Esophagus squamous epithelium (tissue), 5 donors: ENCODE measurements at places on chromosomes 1 and 21. TPM values are rescaled to one million over a fixed set of nuclear protein-coding genes. Genes with fewer than 3 reads are reported as not detected.

DNA sequence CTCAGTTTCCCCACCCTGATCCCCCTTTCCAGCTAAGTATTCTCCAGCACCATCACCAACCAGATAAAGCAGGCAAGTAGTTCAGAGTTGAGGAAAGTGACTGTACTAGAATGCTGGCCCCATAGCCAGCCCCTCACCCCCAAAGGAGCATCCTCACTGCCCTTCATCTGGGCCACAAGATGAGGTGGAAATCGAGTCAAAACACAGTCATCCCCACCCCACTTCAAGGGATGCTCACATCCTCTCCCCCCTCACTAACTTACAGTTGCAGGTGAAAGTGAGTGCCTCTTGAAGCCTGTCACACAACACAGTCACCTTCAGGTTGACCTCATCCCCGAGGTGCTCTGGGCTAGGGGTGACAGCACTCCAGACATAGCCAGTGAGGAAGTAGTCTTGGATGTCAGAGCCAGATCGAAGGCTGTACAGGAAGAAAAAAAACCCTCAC lies 30.4 kb downstream of the PIK3C2B start:
- H3K4me1 ChIP-seq: peaks cover 89% of the 10 kb centered on the region
- no peaks in the 10 kb centered on the region for H3K27me3 ChIP-seq
- H3K4me3 ChIP-seq: no peak overlapping the region
- H3K27ac ChIP-seq: peak overlapping the region; percentile 68

DPT gene
- 65.8 TPM for total RNA-seq

DNA sequence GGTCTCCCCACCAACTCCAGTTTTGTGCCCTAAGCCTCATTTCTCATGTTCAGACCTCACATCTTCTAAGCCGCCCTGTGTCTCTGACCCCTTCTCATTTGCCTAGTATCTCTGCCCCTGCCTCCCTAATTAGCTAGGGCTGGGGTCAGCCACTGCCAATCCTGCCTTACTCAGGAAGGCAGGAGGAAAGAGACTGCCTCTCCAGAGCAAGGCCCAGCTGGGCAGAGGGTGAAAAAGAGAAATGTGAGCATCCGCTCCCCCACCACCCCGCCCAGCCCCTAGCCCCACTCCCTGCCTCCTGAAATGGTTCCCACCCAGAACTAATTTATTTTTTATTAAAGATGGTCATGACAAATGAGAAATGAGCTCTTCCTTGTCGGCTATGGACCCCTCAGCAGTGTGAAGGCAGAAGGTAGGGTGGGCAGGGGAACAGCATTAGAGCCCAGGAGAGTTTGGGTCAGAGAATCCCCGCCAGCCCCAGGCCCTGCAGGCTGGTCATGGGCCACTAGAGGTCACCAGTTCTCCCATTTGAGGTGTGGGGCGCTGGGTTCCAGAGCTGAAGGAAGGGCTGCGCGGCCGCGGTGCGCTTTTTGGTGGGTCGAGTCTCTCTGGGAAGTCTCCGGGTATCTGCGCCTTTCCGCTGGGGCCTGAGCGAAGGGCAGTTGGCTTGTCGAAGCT lies 11.5 kb downstream of the ADAMTSL4 start:
- DNase-seq: peak; percentile 64
- H3K4me3 ChIP-seq: peak overlapping the region; percentile 63
- peak overlapping the region; percentile 98 for H3K27ac ChIP-seq
- peaks cover 63% of the 10 kb centered on the region for H3K4me1 ChIP-seq
- H3K36me3 ChIP-seq: no peaks in the 10 kb centered on the region

HEYL gene
- total RNA-seq: 0.95 TPM

- peaks cover 11% of the 10 kb centered on the region for H3K36me3 ChIP-seq
- H3K4me3 ChIP-seq: peak overlapping the region; percentile 86
- H3K27ac ChIP-seq: peak overlapping the region; percentile 96
- H3K27me3 ChIP-seq: no peaks in the 10 kb centered on the region
Measured at GRCh38 chr1:202888221-202888530, 773 bp downstream of the RABIF start.

DNA sequence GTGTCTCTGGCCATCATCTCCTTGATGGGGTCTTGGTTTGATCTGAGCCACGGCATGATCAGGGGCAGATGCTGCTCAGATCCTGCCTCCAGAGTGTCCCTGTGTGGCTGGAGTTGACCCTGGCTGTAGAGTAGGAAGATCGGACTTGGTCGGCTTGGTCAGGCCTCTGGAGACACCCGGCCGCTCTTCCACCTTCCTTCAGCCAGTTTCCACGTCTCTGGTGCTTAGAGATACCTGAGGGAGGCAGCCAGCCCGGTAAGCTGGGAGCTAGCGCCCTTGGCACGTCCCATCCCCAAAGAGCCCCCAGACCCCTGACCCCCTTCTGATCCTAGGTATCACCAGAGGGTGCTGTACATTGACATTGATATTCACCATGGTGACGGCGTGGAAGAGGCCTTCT lies 8.8 kb downstream of the MARCKSL1 start:
- H3K4me3 ChIP-seq: no peak overlapping the region
- DNase-seq: no peak
- peaks cover 35% of the 10 kb centered on the region for H3K36me3 ChIP-seq
- no peak overlapping the region for H3K27ac ChIP-seq
- H3K4me1 ChIP-seq: no peaks in the 10 kb centered on the region
- no peaks in the 10 kb centered on the region for H3K27me3 ChIP-seq

ACTL8 gene
- total RNA-seq: 0.19 TPM

GRCh38 chr1:185971688-185972087 lies 237.5 kb downstream of the HMCN1 start:
- no peak for DNase-seq
- H3K36me3 ChIP-seq: no peaks in the 10 kb centered on the region

JMJD4 gene
- 13.9 TPM for total RNA-seq

RNF186 gene
- not detected for total RNA-seq

DNA sequence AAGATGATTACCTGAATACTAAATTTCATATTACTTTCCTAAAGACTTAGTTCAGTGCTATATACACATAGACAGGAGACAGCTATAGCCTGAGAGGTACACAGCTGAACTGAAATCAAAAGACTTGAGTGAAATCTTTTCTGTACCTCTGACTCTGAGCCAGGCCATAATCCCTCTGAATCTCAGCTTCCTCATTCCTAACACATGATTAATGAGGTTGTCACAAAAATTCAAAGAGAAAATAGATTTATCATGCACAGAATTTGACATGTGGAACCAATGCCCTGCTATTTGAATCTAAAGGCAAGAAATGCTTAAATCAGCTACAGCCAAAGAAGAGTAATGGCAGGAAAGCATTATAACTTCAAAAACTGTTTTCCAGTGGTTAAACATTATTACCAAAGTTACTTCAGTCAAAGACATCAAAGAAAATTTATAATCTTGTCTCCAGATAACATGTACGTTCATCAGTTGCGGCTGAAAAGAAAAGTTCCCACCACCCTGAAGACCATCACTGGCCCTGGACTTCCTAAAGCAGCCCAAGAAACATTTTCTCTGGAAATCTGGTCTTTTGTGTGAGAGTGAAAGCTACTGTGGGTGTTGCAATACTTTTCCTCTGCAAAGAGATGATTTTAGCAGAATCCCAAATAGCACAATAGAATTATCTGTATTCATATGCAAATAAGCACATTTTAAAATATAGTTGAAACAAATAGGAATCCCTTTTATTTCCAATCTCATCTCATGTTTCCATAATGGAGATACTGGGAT lies 13.8 kb upstream of the ATP1A1 start:
- H3K36me3 ChIP-seq: no peaks in the 10 kb centered on the region
- H3K4me3 ChIP-seq: no peak overlapping the region
- no peaks in the 10 kb centered on the region for H3K27me3 ChIP-seq
- H3K4me1 ChIP-seq: peaks cover 11% of the 10 kb centered on the region
- DNase-seq: no peak
